ENCODE measurements at places on chromosomes 16 and 17. TPM values are rescaled to one million over a fixed set of nuclear protein-coding genes. Genes with fewer than 3 reads are reported as not detected.

TEX14 gene
- total RNA-seq, result 0.30 TPM

RCVRN gene
- not detected for total RNA-seq

AANAT gene
- total RNA-seq, result not detected

DNA sequence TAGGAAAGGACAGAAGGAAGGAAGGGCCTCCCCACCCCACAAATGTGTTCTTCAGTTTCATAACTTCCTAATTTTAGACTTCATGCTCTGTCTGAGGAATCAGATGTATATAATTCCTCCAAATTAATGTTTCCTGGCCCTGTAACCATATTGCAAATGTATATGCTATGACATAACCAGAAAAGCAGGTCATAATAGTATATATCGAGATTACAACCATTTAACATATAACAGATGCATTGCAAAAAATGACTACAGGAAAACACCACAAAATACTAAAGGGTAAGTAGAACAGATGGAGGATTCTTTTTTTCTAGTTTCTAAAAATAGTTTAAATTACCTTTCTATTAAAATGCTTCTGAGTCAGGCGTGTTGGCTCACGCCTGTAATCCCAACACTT is 3.1 kb upstream of the EXOC7 start:
- H3K27me3 ChIP-seq, result peaks cover 2% of the 10 kb centered on the region
- H3K27ac ChIP-seq, result no peak overlapping the region
- H3K36me3 ChIP-seq, result peaks cover 3% of the 10 kb centered on the region
- no peak for DNase-seq
- no peak overlapping the region for H3K4me3 ChIP-seq
- H3K4me1 ChIP-seq, result peaks cover 11% of the 10 kb centered on the region

DNA sequence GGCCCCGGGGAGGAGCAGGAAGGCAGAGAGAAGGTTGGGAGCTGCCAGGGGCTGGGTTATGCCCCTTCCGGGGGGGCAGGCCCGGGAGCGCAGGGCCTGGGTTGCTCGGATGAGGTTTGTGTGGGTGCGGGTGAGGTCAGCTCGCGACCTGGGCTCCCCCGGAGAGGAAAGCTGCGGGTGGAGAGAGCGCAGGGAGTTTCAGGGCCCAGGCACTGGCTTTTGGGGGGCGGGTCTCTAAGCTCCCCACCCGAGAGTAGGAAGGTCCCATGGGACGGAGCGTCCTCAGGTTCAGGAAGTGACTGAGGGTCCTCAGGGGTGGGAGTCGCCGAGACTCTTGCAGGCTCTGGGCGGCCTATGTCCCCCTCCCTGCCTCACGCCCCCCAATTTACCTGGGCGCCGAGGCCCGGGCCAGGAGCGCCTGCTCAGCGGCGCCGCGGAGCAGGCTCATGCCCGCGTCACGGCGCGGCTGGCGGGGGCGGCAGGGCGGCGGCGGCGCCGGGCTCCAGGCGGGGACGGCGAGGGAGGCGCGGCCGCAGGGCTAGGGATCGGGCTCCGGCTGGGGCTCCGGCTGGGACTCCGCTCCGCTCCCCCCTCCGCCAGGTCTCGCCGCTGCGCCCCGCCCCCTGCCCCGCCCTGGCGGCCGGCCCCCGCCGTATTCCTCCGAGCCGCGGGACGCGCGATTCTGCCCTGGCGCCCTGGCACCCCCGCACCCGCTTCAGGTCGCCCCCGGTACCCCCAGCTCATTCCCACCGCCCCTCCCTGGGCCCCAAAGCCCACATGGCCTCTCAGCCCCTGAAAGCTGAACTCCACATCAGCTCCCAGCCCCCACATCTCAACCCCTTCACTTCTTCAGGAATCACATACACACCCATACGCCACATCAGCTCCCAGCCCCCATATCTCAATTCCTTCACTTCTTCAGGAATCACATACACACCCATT is at the start of gene DOK4:
DOK4 (minus strand) TSS at position 578 of the 942 bp plus-strand sequence. CDS start 6,986 bp downstream, outside the sequence.
- H3K27ac ChIP-seq, result peak within 1 kb of the TSS; percentile 82
- no peaks in the 10 kb centered on the region for H3K36me3 ChIP-seq
- H3K4me3 ChIP-seq, result peak within 1 kb of the TSS; percentile 87
- DNase-seq, result peak; percentile 89
- H3K27me3 ChIP-seq, result peaks cover 6% of the 10 kb centered on the region

DNA sequence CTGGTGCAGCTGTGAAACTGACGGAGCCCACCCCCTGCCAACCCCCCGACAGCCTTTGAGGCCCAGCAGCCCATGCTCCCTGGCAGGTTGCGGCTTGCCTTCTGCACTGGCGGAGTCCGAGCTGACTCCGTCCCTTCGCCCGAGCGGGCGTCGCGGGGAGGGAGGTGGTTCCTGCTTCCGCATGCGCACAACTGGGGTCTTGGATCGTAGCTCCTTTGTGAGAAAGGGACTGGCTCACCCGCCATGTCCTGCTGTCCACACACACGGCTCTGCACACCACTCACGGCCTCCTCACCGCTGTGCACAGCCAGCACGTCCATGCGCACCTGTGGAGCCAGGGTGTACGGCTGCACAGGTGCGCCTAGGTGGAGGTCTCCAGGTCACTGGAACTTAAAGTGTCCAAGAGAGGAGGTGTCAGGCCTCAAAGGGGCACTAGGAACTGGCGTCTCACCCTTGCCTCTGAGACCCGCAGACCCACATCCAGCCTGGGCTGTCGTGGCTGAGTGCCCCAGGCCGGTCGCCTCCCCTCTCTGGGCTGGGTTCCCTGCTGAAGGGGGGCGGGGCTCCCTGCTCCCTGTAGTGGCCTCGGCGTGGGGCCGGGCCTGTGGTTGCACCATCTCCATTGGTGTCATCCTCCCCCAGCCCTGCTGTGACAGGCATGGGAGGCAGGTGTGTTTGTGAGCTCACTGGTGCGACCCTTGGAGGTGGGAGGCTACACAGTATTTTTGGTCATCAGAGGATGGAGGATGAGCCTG is 45.3 kb downstream of the JPH3 start:
- peaks cover 4% of the 10 kb centered on the region for H3K4me1 ChIP-seq
- H3K4me3 ChIP-seq, result no peak overlapping the region
- H3K36me3 ChIP-seq, result no peaks in the 10 kb centered on the region
- no peak overlapping the region for H3K27ac ChIP-seq
- peaks cover 18% of the 10 kb centered on the region for H3K27me3 ChIP-seq
- DNase-seq, result no peak

DNA sequence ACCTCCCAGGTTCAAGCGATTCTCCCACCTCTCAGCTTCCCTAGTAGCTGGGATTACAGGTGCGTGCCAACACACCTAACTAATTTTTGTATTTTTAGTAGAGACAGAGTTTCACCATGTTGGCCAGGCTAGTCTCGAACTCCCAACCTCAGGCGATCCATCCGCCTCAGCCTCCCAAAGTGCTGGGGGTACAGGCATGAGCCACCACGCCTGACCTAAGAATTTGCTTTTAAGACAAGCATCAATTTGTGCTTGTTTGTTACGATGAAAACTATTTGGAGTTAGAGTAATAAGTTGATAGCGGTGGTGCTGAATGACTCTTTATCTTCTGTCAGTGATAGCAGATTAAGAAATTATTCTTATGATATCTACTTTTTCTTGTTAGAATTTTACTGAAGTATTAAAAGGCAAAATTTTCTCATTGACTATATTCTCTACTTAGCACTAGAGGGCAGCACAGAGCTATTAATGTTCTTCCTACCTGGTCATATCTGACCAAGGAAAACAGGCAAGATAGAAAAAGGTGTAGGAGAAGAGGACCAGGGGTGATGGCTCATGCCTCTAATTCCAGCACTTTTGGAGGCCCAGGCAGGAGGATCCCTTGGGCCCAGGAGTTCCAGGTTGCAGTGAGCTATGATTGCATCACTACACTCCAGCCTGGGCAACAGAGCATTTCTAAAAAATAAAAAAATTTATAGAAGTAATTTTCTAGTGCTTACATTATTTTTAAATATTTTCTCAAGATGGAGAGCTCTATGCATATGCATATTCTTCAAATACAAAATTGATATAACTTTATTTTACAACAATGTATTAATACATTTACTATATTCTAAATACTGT is 24.5 kb downstream of the STXBP4 start:
- no peak overlapping the region for H3K4me3 ChIP-seq
- no peak for DNase-seq
- H3K4me1 ChIP-seq, result no peaks in the 10 kb centered on the region

DNA sequence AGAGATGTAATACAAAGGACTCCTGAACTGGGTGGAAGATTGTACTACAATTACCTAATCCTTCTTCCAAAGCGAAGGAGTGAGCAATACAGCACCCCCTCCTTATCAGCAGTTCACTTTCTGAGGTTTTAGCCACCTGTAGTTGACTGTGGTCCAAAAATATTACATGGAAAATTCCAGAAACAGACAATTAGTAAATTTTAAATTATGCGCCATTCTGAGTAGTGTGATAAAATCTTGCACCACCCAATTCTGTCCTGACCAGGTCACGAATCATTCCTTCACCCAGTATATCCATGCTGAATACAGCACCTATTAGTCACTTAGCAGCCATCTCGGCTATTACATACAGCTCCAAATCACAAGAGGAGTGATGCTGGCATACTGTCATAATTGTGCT is 23.2 kb downstream of the VPS53 start:
- H3K4me3 ChIP-seq, result no peak overlapping the region
- H3K4me1 ChIP-seq, result peaks cover 5% of the 10 kb centered on the region
- H3K27ac ChIP-seq, result no peak overlapping the region

GRCh38 chr16:81695321-81696165 is 83.5 kb upstream of the PLCG2 start:
- no peak overlapping the region for H3K4me3 ChIP-seq
- DNase-seq, result no peak

GRCh38 chr17:4645642-4646041 is 4.2 kb upstream of the ALOX15 start:
- H3K4me3 ChIP-seq, result no peak overlapping the region
- H3K36me3 ChIP-seq, result no peaks in the 10 kb centered on the region
- peaks cover 3% of the 10 kb centered on the region for H3K4me1 ChIP-seq

PPP1R1B gene
- not detected for total RNA-seq

RRAD gene
- 0.60 TPM for total RNA-seq

OTOP2 gene
- total RNA-seq, result not detected

ITGAD gene
- total RNA-seq, result 0.09 TPM

DNA sequence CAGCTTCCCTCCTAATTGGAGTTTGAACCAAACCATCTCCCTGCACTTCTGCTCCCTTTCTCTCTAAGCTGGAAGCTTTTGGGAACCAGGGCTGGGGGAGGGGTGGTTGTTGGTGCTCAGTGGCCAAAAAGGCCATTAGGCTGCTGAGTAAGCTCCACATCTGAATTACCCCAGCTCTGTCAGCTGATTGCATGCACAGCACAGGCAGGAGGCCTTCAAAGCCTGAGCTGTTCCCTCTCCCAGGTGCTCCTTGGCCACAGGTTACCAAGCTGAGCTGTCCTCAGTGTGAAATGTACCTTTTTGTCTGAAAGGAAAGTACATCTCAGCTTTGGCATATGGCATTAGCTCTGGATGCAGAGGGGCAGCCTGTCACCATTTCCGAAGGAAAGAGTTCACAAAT is 6.2 kb upstream of the TBKBP1 start:
- H3K27me3 ChIP-seq, result peaks cover 3% of the 10 kb centered on the region
- no peak overlapping the region for H3K27ac ChIP-seq
- peaks cover 11% of the 10 kb centered on the region for H3K4me1 ChIP-seq
- no peak overlapping the region for H3K4me3 ChIP-seq

DNA sequence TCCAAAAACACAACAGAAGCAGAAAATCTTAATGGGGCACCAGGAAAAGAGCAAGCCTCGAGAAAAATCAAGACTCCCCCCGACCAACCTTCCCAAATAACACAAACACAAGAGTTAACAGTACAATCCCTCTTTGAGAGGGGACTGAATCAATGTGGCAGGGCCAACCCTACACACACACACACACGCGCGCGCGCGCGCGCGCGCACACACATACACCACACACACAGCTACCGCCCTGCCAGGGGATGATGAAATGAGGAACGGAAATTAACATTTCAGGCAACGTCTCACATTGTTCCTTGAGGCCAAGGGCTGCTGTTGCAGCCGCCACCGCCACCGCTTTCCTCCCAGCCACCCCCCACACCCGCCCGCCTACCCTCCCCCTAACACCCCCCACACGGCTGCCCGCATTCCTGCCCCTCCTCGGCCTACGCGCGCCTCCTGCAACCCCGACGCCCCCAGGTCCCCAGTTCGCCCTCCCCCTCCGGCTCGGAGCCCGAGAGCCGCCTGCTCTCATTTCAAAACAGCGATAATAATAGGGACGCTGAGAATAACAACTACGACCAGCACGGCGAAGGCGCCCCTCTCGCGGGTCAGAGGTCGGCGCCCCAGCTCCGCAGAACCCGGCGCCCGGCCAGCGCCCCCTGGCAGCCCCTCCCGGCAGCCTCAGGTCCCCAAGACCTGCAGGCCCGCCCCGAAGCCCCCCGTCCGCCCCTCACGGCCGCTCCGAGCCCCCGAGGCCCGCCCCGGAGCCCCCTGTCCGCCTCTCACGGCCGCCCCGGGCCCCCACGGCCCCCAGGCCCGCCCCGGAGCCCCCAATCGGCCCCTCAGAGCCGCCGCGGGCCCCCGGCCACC is 1.1 kb downstream of the ANKRD11 start:
- H3K4me1 ChIP-seq, result peaks cover 51% of the 10 kb centered on the region
- H3K27ac ChIP-seq, result peak overlapping the region; percentile 95
- peak overlapping the region; percentile 92 for H3K4me3 ChIP-seq
- peak; percentile 80 for DNase-seq
- peaks cover 14% of the 10 kb centered on the region for H3K36me3 ChIP-seq

AATK gene
- 1.4 TPM for total RNA-seq

DNA sequence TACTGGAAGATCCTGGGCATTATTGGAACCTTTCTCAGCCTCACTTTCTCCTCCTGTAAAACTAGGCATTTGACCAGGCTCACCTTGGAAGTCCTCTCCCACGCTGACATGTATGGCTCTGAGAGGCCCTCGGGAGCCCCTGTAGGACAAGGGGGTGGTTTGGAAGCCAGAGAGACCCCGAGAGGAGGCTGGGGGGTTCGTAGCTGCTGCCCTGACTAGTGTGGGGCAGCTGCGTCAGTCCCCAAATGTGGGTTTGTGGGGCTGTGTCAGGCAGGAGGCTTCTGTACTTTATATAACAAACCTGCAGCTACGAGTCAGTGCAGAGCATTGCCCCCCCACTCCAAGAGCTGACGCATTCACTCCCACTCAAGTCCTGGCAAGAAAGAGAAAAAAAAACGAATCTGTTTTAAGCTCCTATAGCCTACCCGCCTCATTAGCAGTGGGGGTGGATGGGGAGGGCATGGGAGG is 1.8 kb downstream of the CX3CL1 start:
- no peak overlapping the region for H3K27ac ChIP-seq
- H3K4me3 ChIP-seq, result no peak overlapping the region
- DNase-seq, result no peak
- no peaks in the 10 kb centered on the region for H3K36me3 ChIP-seq
- H3K4me1 ChIP-seq, result peaks cover 9% of the 10 kb centered on the region

Measured in activated naive CD8-positive, alpha-beta T cell treated with anti-CD3 and anti-CD28 coated beads, Interleukin-2, amount 10 ng/mL, durations not matched to agents 7 days and 5 days (primary cell).